ENCODE measurements at places on chromosomes 13 and 19.

- DNase-seq = no peak
Measured at GRCh38 chr13:107332188-107332587, 764.3 kb upstream of the ARGLU1 start.

GRCh38 chr19:412356-413355 is 3.7 kb upstream of the C2CD4C start:
- no peak for DNase-seq

GRCh38 chr19:2278459-2279158 is 3.4 kb downstream of the PEAK3 start:
- DNase-seq = no peak

GRCh38 chr19:12623361-12624031 is 12.8 kb downstream of the ZNF791 start:
- no peak for DNase-seq

- DNase-seq = no peak
Measured at GRCh38 chr13:102978168-102978567, 88.0 kb downstream of the SLC10A2 start.

- DNase-seq = no peak
Measured at GRCh38 chr13:77388944-77389624, 62.2 kb upstream of the MYCBP2 start.

- no peak for DNase-seq
Measured at GRCh38 chr19:34173193-34173956, 1.1 kb downstream of the LSM14A start.

DNA sequence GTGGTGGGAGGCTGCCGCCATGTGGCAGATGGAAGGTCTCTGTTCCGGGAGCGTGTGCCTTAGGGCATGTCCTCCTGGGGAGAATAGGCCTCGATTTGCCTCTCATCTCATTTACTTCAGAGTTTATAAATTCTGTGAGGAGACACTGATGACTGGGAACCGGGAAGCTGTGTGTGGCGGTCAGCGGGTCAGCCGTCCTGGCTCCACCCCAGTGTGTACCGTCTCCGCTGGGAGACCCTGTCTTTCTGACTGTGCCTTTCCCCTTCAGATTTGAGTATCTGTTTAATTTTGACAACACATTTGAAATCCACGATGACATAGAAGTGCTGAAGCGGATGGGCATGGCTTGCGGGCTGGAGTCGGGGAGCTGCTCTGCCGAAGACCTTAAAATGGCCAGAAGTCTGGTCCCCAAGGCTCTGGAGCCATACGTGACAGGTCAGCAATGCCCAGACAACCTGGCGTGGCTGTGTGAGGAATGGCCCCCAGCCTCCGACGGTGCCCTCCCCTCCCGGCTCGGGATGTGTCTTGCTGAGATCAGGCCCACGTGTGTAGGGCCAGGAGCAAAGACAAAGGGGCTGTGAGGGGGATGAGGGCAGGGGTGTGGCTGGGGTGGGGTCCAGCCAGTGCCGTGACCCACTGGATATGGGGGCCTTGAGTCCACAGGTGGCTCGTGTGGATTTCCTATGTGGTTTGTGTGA is 21.6 kb downstream of the ATP4B start:
- no peak for DNase-seq

- DNase-seq = no peak
Measured at GRCh38 chr19:10503002-10503789, at the start of gene KEAP1. KEAP1 (minus strand) TSS chr19:10503356; CDS start chr19:10500033, 3,323 bp downstream.

DNA sequence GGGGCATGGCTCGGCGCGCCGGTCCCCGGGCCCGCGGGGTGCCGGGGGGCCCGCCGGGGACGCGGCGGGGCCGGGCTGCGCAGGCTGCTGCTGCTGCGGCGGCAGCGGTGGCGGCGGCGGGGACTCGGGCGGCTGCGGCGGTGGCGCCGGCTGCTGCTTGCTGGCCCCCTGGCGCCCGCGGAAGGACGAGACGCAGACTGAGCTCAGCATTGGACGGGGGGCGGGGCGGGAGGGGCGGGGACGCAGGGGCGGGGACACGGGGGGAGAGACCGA is 368 bp downstream of the KCNC3 start:
- no peak for DNase-seq

DNA sequence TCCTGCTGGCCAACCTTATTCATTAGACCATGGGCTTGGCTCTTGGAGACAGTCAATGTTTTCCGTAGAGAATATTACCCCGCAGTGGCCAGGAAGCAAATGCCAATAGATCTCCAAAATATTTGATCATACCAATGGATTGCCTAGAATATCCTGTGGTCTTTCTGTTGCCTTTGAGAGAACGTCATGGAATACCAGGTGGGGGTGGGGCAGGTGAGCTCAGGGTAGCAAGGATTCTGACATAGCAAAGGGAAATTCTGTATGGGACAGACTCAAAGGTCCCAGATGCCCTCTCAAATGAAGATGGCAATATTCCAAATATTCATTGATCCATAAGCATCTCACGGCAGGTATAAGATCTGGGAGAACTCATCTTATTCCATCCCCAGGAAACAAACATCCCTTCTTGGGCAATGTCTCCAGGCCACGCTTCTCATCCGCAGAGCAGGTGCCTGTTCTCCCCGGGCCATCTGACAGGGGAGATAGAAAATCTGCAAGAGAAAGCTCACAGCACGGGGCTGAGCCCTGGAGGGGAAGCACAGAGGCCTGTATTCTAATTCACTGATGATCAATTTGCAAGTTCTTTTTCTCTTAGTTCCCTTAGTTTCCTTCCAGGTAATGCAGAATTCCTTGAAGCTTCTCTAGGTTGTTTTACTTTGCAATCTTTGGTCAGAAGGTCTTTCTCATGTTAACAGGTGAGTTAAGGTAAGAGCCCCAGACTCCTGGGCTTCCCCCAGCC is 69.6 kb upstream of the TSHZ3 start:
- DNase-seq = no peak

- no peak for DNase-seq
Measured at GRCh38 chr19:28847468-28847867, 365.5 kb downstream of the UQCRFS1 start.

GRCh38 chr13:104597546-104598180 is 1531.4 kb upstream of the SLC10A2 start:
- DNase-seq = no peak

DNA sequence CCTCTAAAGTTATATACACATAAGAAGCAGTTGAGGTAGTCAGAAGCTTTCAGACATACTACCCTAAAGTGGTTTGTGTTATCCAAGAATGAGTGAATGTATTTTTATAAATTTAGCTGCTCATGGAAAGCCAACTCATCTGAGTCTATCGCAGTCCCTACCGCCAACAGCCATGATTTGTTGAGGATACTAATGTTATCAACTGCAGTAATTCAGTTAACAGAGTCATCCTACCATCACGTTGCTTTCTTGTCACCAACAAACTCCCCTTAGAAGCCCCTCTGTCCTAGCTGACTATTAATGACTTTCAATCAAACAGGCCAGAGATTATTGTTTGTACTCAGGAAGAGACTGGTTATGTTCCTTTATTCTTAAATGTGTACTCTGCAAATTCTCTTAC is 169.9 kb downstream of the DCT start:
- no peak for DNase-seq

DNA sequence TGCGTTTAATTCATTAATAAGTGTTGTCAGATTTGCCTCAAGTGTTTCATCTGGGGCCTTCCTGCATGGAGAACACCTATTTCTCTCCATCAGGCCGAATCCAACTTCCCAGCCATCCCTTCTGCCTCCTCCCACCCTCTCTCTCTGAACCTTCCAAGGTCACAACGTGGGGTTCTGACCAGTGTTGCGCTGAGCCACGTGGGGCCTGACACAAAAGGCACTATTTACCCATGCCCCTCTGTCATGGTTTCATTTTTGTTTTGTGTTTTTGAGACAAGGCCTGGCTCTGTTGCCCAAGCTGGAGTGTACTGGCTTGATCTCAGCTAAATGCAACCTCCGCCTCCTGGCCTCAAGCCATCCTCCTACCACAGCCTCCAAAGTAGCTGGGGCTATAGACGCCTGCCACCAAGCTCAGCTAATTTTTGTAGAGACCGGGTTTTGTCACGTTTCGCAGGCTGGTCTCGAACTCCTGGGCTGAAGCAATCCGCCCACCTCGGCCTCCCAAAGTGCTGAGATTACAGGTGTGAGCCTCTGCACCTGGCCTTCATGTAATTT is 8.6 kb upstream of the IRGC start:
- DNase-seq = no peak

DNA sequence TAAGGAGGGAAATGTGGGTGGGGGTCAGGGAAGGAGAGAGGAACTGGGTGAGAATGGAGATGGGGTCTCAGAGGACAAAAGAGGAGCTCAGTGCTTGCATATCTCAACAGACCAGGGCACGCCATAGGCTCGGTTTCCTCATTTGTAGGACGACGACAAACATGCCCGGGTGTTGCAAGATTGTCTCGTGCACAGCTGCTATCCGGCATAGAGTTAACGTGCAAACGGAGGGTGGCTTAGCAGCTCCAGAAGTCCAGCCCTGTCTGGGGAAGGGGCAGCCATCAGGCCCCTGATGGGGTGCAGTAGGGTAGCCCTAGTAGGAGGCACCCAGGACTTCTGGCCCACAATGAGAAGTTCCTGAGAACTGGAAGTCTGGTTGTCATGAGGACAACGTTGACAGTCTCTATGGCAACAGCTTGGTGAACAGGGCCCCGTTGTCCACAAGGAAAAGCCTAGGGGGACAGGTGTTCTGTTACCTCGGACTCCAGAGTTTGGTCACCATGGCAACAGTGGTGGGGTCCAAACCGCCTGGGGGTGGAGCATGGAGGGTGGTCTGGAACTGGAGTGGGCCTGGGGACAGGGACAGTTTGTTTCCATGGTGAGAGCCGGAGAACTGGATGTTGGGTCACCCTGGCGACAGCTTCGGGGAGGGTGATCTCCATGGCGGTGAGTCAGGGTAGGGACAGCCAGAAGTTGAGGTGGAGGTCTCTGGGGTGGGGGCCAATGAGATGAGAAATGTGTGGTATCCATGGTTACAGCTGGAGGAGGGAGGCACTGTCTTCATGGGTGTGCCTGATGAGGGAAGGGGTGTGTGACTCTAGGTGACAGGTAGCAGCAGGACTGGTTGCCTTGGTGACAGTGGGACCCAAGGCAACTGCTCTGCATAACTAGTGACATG is 16.8 kb downstream of the TM6SF2 start:
- DNase-seq = no peak
